ENCODE measurements at places on chromosomes 12 and 14. TPM values are rescaled to one million over a fixed set of nuclear protein-coding genes. Genes with fewer than 3 reads are reported as not detected.

EEF1AKMT3 gene
- 7.9 TPM for total RNA-seq

NINJ2 gene
- total RNA-seq = 5.6 TPM

SRRM4 gene
- 0.10 TPM for total RNA-seq

- no peak for DNase-seq
These were observed 384.6 kb downstream of the GLT1D1 start for GRCh38 chr12:129237881-129238280.

- no peak for DNase-seq
These were observed 325.4 kb upstream of the SEL1L start for GRCh38 chr14:81859046-81859445.

DNA sequence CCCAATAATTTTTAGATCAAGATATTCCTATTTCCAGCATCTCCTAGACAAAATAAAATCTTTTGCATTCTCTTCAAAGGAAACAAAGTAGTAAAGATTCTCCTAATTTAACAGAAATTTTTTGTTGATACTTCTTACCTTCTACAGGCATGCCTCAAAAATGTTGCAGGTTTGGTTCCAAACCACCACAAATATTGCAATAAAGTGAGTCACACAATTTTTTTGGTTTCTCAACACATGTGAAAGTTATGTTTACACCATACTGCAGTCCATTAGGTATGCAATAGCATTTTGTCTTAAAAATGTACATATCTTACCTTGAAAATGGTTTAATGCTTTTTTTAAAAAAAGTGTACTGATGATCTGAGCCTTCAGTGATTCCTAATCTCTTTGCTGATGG is 65.6 kb upstream of the USP15 start:
- no peak for DNase-seq

All from posterior vena cava (tissue), 2 donors.